ENCODE measurements at places on chromosomes 6 and 20. TPM values are rescaled to one million over a fixed set of nuclear protein-coding genes. Genes with fewer than 3 reads are reported as not detected.

DNA sequence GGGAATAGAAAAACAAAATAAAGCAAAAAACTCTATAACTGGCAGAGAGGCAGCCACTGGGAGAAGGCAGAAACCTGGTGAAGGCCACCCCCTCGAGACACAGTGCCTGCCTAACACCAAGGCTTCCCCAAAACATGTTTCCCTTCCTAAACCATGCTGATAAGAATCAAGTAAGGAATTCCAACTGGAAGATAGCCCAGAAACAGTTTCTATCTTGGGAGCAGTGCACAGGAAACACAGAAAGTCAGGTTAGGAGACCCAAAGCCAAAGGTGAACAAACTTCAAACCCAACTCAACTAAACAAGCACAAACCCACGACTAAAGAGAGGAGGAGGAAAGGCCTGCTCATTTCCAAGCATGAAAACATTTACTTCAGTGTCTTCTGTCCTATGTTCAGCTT lies 433.7 kb upstream of the RGS17 start:
- DNase-seq, result no peak

- no peak for DNase-seq
Observed at GRCh38 chr6:43492673-43493072, 15.3 kb downstream of the TJAP1 start.

The TTK gene
- polyA plus RNA-seq, result 22.3 TPM

DNA sequence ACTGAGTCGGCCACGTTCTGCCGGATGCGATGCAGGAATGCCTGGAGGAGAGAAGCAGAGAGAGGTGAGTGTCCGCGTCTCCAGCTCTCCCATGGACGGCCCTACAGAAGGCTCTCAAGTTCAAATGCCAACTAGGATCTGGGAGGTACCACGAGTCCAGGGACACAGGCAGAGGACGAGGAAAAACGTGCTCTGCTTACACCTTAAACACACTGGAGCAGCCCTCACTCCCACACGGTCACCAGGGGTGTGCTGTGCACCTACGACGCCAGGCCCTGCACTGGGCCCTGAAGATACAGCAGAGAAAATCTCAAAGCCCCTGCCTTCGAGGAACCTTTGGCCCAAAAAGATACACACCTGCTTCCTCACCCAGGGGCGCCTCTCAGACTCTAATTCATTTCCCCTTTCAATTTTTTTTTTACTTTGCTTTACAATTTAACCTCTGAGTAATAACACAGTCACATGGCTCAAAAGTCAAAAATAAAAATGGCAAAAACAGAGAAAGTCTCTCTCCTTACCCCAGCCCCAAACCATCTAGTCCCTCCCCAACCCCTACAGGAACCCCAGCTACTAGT lies 79.9 kb downstream of the PREX1 start:
- DNase-seq, result no peak

GRCh38 chr20:13337090-13337784 lies 116.2 kb downstream of the ISM1 start:
- DNase-seq, result no peak

Data from left renal pelvis (tissue), 4 donors.